ENCODE measurements at places on chromosomes 7 and 10. TPM values are rescaled to one million over a fixed set of nuclear protein-coding genes. Genes with fewer than 3 reads are reported as not detected.

The HSPA12A gene
- total RNA-seq: 6.2 TPM

The PLEKHS1 gene
- 0.84 TPM for total RNA-seq

The OIT3 gene
- total RNA-seq: 0.15 TPM

The OPALIN gene
- total RNA-seq: not detected

The PLOD3 gene
- 149 TPM for total RNA-seq

- DNase-seq: no peak
Observed at GRCh38 chr7:127927348-127927696, 103.9 kb downstream of the LRRC4 start.

- DNase-seq: no peak
Observed at GRCh38 chr7:36013246-36014014, 139.6 kb upstream of the EEPD1 start.

DNA sequence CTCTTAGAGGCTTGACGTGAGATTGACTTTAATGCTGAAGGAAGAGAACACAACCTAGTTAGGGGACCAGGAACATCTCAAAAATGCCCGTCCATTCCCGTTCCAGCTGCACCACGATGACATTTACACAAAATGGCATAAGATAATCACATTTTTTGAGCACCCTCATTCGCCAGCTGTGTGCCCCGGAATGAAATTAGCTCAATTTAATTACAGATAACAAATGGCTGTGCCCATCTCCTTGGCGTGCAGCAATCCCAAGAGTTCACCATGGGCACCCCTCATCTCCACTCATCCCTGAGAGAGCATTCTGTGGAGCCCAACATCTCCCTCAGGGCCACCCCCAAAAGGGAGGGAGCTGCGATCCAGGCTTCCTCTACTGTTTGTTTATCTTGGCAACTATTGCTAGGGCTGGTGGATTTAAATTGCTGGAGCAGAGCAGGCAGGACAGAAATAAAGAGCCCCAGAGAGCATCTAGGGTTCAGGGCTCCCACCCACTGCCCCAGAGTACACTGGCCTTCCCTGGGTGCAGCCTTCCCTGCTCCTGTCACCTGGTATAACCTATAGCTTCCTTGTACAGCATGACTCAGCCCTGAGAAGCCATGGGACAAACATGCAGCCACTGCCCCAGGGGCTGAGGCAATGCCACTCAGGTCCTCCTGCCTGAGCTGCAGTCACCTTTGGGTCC is 263.5 kb downstream of the ZEB1 start:
- DNase-seq: no peak

GRCh38 chr7:51062222-51062987 is 254.2 kb downstream of the COBL start:
- DNase-seq: no peak

- no peak for DNase-seq
Observed at GRCh38 chr10:113207924-113208323, 257.9 kb downstream of the TCF7L2 start.

- DNase-seq: no peak
Observed at GRCh38 chr7:145398758-145399157, 562.9 kb upstream of the TPK1 start.

GRCh38 chr7:124690840-124691239 is 74.8 kb downstream of the GPR37 start:
- DNase-seq: no peak

DNA sequence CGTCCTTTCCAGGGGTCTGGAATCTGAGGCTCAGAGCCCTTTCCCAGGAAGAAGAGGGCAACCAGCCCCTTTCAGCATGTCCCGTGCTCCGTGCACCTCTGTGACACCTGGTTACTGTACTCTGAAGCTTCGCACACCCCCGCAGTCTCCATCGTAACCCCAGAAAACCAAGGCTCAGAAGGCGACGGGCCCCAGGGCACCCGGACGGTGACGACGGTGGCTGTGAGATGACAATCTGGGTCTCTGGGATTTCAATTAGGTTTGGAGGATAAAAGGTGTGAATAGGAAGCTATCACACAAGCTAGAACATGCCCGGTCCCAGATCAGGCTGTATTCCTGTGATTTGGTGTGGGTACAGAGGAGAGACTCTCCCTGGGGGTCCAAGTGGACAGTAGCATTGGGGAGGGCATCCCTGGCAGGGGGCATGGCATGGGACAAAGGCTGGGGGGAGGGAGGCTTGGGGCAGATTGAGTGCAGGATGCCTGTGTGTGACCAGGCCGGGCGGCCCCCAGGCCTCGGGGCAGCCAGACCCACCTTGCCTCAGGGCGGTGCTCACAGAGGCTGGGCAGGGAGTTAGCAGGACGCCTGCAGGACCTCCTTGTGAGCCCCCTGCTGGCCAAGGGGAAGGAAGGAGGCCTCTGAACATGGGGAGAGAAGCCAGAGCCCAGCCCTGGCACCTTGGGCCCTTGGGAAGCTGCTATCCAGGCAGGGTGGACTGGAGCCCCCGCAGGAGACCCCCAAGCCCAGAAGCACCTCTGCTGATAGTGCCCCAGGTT is 23.4 kb upstream of the PSMG3 start:
- no peak for DNase-seq
